SHP77 treated with DMSO at 0.1 percent for 48 hours (cell line): ENCODE measurements at places on chromosomes 6 and 20.

- DNase-seq = no peak
These were observed 66.3 kb upstream of the TMEM170B start for GRCh38 chr6:11471261-11471660.

DNA sequence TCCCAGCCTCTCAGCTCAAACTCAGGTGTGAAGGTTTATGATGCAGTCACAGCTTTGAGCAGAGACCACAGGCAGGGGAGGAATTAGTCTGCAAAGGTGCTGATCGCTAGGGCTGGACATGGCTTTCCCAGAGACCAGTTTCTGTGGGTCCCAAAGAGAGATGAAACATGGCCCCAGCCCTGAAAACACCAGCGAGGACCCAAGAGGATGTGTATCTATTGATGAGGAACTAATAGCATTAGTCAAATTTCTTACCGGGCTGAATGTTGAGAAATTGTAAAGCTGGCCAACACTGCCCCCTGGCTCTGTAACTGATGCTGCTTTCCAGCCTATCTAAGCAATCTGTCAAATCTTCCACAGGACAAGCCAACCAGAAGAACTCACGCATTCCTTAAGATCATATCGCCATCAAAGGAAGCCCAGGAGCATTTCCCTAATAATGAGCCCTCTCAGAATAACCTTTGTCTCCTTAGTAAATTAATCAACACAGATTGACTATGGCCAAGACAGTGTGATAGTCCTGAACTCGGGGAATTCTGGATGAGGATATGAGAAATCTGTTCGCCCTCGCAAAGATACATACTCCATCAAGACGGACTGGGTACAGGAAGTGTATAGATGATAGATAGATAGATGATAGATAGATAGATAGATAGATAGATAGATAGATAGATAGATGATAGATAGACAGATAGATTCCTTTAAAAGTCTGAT is 7.8 kb upstream of the ACSS1 start:
- DNase-seq = no peak

GRCh38 chr20:41200446-41201202 is 63.3 kb downstream of the PLCG1 start:
- DNase-seq = no peak

DNA sequence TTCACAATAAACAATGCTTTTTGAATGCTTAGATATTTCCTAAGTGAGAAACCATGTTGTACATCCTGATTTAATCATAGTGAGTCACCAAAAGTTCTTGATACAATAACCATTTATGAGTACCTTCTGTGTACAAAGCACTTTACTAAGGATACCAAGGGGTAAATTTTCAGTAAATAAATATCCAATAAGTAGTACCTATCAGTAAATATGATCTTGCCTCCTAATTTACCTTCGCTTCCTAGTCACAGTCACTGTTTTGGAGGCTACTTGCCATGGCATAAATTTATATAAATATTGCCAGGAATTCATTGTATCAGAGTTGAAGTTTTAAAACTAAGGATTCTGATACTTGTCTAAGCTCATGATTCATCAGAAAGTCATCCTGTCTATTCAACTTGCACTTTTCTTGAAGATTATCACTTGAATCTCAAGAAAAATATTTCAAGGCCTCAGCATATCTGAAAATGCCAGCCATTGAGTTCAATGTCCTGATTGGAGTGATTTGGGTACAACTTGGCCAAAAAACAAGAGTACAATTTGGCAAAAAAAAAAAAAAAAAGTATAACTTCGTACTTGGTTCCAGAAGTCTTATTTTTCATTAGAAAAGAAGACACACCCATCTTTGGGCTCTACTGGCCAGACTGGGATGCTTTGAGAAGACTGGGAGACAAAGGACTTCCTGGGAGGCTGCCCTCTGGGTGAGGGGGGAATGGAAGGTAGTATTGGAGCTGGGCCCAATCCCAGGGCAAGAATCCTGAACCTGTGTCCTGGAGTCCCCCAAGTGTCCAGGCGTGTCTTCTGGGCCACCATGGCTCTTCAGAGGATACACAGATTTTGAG is 32.8 kb downstream of the RAB22A start:
- no peak for DNase-seq

DNA sequence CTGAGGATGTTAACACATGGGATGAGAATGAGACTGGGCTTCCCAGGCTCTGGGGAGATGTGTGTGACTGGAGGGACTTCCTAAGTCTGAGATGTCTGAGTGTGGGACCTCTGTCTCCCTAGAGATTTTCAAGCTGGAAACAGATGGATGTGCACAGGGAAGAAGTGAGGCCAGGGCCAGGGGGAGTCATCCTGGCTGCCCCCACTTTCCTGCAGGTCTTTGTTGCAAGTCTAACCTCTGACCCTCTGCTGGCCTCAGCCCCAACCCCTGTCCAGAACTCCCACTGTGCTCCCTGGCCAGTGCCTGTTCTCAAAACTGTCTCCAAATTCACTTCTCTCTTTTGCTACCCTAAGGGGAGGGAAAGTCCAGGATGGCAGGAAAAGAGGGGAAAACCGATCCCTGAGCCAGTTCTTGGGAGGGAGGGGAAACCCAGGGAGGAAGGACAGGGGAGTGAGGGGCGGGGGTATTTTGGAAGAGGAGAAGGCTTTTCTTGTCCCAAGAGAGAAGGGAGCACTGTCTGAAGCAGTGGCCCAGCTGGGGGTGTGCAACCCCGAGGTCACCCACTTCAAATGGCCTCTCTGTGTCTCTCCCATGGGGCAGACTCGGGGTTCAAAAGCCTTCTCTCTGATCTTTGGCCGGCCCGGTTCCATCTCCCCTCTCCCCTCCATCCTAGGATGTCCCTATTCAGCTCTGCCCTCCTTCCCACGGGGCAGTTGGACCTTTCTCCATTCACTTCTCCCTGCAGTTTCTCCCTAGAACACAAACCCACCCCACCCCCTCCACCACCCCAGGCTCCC is 3.1 kb downstream of the PPP1R18 start:
- no peak for DNase-seq
